ENCODE measurements at places on chromosomes 5 and 9.

- DNase-seq, result no peak
Measured at GRCh38 chr5:54388409-54388808, 67.1 kb upstream of the HSPB3 start.

DNA sequence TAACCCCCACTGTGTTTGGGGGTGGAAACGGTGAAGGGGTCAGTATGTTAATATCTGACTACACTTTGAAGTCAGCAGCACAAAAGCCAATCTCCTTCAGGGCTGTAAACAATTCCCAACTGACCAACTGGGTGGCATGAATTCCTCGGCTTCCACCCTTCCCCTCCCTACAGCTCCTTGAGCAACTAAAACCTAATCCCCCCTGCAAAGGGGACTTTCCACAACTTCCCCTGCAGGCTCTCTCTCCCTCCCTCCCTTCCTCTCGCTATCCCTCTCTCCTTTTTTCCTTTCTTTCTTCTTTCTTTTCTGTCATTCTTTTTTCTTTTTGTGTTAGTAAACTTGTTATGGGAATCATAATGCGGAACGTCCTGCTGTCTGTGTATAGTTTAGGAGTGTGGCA lies 65.1 kb upstream of the PTCH1 start:
- no peak for DNase-seq

DNA sequence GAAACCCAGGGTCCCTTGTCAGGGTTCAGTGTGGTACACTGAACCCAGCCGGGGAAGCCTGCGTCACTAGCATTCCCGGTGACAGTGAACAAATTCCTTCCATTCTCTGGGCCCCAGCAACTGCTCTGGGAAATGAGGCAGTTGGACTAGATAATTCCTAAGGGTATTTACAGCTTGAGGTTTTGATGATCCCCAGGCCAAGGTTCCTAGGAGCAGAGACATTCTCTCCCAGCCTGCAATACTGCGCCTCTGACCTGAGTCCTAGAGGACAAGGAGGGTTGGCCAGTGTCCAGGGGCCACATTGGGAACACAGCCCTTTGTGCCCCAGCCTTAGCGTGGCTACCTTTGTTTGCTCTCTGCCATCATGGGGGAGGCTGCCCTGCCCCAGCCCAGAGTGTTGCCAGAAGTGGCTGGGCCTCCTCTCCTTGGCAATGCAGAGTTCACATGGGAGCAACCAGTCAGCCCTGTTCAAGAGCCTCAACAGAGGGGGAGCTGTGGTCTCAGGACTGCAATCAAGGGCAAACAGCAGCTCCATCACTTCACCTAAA lies 178.2 kb downstream of the SEC61B start:
- no peak for DNase-seq

- no peak for DNase-seq
Measured at GRCh38 chr9:126607086-126607485, 6.6 kb upstream of the LMX1B start.

DNA sequence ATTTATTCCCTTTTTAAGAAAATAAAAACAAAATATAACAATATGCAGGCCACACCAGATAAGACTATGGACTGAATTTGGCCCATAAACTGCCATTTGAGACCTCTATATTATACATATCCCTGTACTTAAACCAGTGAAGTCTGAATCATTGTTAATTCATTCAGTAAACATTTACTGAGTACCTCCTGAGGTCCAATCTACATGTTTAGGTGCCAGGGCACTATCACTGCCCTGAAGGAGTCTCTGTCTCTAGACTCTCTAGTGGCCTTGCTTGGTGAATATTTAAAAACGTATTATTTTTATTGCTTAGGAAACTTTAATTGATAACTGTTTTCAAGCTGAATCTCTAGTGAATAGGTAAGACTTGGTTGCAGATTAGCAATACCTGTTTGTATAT lies 74.7 kb upstream of the ELL2 start:
- no peak for DNase-seq

GRCh38 chr9:79768194-79768593 lies 196.4 kb downstream of the TLE4 start:
- no peak for DNase-seq

DNA sequence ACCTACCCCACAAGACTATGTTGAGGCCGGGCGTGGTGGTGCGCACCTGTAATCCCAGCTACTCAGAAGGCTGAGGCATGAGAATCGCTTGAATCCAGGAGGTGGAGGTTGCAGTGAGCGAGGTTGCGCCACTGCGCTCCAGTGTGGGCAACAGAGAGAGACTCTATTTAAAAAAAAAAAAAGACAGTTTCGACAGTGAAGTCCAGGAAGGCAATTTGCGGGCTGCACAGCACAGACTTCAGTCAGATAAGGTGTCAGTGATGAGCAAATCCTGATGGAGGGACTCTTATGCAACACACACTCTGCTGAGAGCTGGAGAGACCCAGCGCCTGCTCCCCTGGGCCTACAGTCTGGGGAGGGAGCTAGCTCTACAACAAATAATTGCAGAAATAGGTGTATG lies 14.2 kb downstream of the CCNJL start:
- DNase-seq, result no peak

- DNase-seq, result no peak
Measured at GRCh38 chr5:105088961-105089360, 1526.4 kb upstream of the NUDT12 start.

DNA sequence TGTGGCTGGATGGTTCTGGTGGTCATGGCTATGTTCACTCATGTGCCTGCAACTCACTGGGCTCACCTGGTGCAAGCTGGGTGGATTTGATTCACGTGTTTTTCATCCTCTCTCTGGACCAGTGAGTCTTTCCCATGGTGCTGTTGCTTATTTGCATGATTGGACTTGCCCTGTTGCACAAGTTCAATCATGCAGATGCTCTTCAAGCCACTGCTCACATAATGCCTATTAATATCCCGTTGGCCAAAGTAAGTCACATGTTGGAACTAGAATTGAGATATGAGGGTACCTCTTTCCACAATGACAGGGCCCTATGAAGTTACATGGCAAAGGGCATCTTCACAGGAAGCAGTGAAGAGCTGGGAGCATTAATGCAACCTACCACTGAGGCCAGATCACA lies 26.5 kb upstream of the MROH2B start:
- DNase-seq, result no peak

DNA sequence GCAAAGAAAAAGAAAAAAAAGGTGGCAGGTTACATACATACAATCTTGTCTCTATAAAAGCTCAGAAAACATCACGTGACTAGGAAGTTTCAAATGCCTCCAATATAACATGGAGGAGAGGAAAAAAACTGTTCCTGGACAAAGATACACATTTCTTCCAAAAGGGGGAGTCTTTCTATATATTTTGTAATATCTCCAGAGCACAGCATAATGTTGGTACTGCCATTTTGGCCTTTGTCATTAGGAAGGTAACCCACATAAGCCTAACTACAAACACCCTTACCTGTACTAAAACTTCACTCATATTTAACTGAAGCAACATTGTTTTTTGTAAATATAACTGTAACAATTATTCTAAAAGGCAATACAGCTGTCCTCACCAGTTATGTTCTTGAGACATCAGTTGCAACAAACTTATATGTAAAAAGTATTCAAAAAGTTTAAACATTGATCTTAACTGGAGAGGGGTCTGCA lies 1.2 kb upstream of the BTF3 start:
- DNase-seq, result no peak

DNA sequence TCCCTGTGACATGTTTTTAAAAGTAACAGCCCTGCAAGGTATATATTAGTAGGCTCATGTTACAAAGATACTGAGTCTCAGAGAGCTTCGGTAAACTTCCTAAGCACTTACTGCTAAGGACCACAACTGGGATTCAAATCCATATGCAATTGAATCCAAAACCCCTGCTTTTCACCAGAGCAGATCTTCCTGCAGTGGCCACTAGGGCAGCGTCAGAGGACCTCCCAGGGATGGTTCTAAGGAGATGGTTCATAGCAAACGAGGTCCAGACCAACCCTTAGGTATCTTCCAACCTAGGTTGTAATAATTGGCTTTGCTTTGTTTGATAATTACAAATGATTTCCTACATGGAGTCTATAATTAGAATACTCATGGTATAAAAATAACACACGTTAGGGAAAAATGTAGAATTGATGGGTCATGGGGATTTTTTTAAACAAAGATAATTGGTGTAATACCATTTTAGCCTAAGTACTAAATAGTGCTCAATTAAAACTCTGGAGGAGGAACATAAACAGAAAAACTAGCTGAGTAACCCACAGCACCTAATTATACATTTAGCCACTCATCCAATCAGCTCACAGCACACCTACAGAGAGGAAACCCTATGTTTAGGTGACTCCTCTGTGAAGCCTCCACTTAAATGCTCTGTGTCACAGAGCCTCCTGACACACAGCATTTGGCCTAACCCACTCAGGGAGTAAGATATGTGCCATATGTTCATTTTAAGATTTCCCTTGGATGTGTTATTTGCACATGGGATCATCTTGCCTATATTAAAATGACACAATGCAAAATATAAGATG lies 10.0 kb upstream of the CAST start:
- no peak for DNase-seq

DNA sequence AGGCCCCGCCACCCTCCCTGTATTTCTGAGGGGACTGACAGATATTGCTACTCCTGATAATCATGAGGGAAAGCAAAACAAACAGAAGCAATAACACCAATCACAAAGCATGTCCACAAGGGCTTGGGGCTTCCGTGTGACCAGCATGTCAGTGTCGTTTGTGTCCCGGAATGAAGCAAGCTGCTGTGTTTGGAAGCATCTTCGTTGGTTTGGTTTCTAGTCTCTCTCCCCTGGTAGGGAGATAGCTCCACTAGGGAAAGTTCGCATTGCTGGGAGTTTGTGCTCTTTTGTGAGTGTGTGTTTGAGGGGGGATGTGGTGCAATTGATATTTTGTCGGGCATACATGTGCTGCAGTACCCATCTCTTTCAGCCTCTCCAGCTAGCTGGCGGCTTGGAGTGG lies 1.4 kb downstream of the GRIA1 start:
- DNase-seq, result no peak

DNA sequence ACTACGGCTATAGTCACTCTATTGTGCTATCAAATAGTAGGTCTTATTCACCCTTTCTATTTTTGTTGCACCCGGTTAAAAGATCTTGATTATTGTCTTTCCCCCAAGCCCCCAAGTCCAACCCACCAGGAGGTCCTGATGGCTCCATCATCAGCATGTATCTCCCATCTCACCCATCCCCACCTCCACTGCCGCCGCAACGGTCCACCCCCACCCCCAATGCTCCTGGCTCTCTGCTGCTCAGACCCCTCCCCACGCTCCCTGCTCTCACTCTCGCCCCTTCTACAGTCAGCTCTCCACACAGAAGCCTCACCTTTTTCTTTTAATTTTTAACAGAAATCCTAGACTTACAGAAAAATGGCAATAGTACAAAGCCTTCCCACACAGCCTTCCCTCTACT lies 51.5 kb upstream of the SH3PXD2B start:
- DNase-seq, result no peak

DNA sequence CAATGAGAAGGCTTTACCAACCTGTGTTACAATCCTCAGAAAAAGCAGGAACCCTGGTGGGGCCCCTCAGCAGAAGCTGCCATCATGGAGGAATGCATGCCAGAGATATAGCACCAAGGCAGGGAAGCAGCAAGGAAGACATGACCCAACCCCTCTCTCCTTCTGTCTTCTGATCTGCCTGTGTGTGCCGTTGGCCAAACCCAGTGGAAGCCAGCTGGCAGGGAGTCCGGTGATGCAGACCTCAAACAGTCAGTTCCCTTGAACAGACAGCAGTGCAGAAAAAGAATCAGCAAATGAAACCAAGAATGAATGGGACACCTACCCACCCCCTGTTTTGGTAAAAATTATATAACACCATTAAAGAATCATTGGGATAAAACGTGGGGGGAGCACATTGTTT lies 234.2 kb downstream of the ZNF608 start:
- no peak for DNase-seq

GRCh38 chr9:100282388-100282719 lies 70.4 kb downstream of the TEX10 start:
- no peak for DNase-seq

Data from activated gamma-delta T cell (primary cell).